ENCODE measurements at places on chromosomes 4 and X.

DNA sequence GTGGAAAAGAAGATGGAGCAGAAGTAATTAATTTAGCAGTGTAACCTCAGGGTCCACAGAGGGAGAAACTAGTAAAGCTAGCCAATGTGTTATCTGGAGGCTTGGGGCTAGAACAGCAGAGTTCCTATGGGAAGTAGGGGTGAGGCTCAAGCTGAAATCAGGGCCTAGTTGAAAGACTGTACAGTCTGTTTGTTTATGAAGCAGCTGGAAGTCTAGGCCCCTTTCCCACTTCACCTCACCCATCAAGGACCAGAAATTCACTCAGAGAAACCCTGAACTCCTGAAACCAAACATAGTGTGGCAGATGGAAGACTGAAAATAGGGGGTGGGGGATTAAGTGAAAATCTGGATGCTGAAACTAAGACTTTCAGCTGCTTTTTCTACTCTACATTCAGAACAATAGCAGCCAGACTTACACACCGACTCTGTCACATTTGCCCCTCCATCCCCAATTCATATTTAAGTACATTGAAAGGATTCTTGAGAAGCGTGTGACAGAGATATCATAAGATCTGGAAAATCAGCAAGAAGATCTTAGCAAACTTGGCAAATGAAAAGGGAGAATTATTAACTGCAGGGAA lies 32.6 kb upstream of the FAM241A start:
- no peak for DNase-seq

- DNase-seq: no peak
Measured at GRCh38 chr4:30714408-30715031, 5.6 kb upstream of the PCDH7 start.

- no peak for DNase-seq
Measured at GRCh38 chrX:132676561-132677186, 187.8 kb upstream of the MBNL3 start.

DNA sequence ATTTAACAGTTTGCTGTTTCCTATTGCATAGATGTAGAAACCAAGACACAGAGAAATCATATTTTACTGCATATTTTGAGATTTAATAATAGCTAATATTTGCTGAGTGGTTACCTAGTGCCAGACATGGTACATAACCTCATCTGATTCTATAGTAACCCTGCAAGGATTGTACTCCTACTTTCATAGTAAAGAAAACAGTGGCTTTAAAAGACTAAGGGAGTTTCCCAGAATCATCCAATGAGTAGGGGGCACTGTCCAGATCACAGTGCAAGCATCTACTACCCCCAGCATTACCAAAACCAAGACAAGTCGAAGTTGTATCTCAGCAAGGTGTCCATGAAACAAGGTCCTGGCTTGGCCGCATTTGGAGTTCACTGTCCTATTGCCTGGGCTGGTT lies 224.5 kb upstream of the TENM3 start:
- no peak for DNase-seq

- no peak for DNase-seq
Measured at GRCh38 chr4:171639540-171639939, 173.7 kb upstream of the GALNTL6 start.

GRCh38 chrX:9355739-9356138 lies 109.1 kb upstream of the TBL1X start:
- no peak for DNase-seq

- no peak for DNase-seq
Measured at GRCh38 chr4:139085141-139085540, 69.6 kb downstream of the NOCT start.

GRCh38 chr4:13193662-13194061 lies 290.5 kb downstream of the RAB28 start:
- no peak for DNase-seq

DNA sequence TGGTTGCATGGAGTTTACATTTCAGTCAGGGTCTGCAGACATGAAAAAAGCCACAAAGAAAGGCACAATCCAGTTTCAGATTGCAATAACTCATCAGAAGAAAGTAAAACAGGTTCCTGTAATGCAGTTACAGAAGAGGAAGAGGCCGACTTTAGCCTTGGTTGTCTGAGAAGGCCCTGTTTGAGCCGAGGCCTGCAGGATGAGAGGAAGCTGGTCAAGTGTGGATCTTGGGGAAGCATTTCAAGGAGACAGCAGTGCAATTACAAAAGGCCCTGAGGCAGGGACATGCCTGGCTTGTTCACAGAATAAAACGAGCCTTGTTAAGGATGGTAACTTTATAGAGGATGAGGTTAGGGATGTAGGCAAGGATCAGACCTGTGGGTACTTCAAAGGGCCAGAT lies 62.4 kb downstream of the AFF2 start:
- DNase-seq: no peak

GRCh38 chr4:88033309-88033708 lies 25.9 kb downstream of the PKD2 start:
- no peak for DNase-seq

DNA sequence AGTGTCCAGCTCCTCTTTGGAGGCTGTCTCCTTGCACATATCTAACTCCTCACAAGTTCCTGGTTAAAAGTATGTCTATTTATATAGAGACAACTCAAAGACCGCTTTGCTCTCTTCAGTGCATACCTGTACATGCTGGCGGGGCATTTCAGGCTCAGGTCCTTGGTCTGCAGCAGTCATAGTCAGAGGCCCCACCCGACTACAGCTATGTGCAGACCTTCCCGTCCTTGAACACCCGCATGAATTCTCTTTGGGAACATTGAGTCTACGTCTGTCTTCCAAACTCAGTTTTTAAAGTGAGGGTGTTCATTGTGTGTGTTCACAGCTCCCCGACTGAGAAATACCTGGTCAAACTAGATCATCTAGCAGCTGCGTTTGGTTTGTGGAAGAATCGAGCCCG lies 4.2 kb downstream of the BCOR start:
- no peak for DNase-seq

GRCh38 chr4:55008166-55009056 lies 117.0 kb downstream of the KDR start:
- no peak for DNase-seq

DNA sequence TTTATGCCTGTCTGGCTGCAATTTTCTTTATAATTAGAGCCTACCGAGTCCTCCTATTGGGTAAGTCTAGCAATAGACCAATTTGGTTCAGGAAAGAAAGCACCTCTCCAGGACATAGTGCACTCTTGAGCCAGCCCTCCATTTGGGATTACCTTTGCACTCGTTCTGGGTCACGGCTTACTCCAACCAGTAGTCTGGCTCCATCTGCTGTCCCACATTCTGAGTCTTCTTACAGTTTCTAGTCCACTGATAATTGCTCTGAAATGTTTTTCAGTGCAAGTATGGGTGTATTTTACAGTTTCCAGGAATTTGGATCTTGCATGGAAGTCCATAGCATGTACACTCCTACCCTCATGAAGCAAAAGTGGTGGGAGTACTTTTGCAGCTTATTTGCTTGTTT lies 34.8 kb upstream of the USP51 start:
- DNase-seq: no peak

GRCh38 chr4:123640271-123640670 lies 243.7 kb downstream of the SPRY1 start:
- DNase-seq: no peak

- DNase-seq: no peak
Measured at GRCh38 chr4:113289766-113290165, 240.3 kb downstream of the ANK2 start.

GRCh38 chr4:7416745-7417432 lies 17.8 kb downstream of the PSAPL1 start:
- no peak for DNase-seq

DNA sequence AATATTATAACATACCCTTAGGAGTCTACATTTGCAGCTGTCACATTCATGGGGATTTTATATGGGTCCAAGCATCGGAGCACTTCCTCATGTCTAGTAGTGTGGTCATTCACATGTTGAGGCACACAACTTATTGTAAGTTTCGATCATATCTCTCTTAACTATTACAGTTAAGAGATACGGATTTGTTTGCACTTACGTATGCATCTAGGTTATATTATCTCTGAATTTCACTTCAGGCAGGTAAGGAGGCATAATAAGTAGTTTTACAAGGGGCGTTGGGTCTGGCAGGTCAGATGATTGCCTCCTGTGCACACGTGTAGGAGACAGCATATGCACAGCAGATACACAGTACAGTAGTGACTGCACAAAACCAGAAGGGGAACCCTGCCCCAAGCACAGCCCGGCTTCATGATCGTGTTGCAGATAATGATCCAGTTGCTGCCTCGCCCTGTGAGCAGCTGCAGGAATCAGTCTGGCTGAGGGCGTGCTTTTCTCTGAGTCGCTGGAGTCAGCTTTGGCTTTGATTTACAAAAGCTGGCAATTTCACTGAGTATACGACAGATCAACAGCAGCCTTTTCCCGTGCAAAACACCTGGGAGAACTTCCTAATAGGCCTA lies 302.9 kb upstream of the GATB start:
- no peak for DNase-seq

GRCh38 chrX:154378059-154378798 lies 866 bp upstream of the EMD start:
- no peak for DNase-seq

Measured in NCI-H1417 treated with DMSO at 0.1 percent for 48 hours (cell line).